ENCODE measurements at places on chromosomes 3 and 15.

DNA sequence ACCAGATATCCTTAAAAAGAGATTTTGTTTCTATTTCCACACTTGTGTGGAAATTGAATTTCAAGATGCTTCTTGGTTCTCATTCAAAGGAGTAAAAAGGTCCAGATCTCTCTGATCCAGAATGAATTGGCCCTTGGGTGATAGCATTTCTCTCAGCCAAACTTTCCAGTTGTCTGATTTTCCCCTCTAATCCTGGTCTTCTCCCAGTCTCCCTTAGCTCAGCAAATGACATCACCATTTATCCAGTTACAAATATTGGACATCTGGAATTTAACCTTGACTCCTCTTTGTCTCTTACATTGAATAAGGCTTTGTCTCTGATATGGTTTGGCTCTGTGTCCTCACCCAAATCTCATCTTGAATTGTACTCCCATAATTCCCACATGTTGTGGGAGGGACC lies 10.2 kb upstream of the FGF7 start:
- no peak for DNase-seq

DNA sequence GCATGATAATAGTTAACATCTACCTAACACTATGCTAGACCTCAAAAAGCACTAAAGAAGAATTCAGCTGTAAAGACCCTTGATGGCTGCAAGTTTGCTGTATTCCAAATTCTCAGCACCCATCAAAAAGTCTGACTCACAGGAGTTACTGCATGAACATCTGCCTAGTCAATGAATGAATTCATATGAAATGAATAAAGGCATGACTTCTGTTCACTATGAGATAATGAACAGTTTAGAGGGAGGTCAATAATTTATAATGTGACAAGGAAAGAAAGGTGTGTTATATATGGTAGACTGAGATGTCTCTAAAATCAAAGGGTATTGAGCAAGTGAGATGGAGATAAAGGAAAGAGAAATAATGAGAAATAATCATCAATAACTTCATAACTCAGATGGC lies 508.2 kb upstream of the TGFBR2 start:
- no peak for DNase-seq

DNA sequence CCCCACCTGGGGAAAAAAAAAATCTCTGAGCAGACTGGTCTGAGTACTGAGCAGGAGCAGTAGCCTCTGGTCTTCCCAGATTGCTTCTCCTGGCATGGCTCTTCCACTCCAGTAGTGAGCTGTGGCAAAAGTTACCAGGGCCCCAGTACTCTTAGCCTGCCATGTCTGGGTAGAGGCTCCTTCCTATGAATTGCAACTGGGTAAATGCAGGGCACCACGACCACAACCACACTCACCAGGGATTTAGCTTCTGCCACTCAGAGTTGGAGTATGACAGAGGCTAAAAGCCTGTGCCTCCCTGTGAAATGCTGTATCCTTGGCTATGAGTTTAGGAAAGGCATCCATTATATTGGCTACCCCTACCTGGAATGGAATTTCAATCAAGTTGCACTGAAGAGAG lies 67.9 kb upstream of the CCDC54 start:
- no peak for DNase-seq

GRCh38 chr3:45106874-45107273 lies 39.3 kb downstream of the CDCP1 start:
- DNase-seq = peak; percentile 57

GRCh38 chr3:143084856-143085731 lies 34.5 kb upstream of the CHST2 start:
- DNase-seq = peak; percentile 88

DNA sequence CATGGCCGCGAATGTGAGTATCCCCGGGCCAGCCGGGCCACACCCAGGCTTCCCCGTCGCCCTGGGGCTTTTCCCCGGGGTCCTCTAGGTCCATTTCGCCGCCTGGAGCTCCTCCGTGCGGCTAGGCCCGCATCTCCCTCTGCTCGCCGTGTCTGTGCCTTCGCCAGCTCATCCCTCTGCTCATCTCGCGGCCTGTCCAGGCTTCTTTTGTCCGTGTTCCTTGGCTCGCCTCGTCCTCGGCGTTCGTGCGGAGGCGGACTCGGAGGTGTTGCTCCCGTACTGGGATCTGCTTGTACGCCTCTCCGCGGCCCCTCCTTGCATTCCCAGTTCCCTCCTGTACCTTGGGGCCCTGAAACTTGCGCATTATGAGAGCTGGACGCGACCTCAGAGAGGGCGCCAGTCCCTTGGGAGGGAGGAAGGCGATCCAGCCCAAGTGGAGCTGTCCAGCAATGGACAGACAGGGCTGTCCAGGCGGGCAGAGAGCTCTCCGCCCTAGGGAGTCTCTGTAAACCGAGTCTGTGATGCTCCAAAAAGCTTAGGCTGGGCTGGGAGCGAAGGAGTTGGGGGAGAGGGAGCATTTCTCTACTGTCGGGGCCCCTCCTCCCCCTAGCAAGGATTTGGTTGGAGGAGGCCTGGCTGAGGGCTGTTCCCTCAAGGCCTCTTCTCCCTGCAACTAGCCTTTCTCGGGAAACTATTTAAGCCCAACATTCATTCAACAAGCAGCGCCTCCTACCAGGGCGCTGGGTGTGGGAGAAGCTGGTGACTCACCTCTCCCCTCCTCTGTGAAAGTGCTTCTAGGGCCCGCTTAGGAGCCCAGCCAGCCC lies 553 bp downstream of the TMEM43 start:
- DNase-seq = peak; percentile 81

DNA sequence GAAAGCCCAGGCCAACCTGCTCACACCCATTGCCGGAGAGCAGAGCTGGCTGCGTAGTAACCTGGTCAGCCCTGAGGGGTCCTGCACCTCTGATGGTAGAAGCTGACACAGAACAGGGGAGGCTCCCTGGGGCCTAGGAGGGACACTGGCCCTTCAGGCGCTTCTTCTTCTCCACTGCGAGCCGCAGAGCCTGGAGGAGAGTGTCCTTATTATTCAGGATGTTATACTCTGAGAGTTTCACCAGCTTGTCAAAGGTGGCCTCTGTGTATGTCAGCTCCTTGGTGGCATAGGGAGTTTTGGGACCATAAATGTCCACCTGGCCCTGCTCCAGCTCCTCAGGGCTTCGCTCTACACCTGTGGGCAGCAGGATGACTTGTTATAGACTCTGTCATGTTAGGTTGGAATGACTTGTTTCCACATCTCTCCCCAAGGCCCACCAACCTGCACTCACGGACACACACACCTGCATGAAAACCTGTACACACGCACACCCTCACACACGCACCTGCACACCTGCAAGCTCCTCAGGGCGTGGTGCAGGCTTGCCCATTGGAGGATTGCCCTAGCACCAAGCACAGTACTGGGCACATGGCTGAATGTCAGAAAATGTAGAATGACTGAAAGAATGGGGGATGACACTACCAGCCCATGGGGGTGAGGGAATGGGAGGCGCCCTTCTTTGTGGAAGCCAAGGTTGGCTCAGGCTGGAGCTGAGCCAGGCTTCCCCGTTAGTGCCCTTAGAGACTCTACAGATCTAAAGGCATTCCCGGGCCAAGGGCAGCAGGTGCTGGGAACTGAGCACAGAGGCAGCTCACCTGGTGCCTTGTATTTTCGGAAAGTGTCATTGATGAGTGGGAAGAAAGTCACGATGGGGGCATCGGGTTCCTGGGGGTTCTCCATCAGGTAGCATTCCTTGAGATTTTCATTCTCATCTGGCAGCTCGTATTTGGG lies 11.5 kb upstream of the EHD4 start:
- DNase-seq = no peak

DNA sequence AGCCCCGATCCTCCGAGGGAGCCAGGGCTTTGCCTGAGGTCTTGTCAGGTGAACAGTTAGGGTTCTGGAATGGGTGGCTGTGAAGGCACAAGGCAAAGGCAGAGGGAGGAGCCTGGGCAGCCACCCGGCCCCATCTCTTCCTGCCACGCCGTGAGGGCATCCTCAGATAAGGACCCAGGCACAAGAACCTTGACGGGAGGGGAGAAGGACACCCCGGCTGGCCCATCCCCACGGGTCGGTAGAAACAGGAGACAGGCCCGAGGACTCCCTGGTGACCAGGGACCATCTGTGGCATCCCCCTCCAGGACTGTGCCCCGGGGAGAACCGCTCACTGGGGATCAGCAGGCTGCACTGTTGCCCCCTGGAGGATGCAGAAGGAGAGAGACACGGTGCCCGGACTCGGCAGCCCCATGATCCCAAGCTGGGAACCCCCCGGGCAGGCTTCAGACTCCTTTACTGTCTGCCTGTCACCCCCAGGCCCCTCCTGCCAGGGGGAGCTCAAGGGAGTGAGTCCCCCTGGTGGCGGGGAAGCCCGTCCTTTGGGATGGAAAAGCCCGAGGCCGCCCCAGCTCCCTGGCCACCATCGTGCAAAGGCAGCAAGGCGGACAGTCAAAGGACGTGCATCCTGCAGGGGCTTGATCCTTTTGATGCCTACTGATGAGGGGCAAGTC lies 12.3 kb upstream of the PCSK6 start:
- no peak for DNase-seq

GRCh38 chr3:58271901-58272501 lies 34.0 kb upstream of the RPP14 start:
- DNase-seq = peak; percentile 78

- DNase-seq = no peak
These were observed 424.0 kb upstream of the NECTIN3 start for GRCh38 chr3:110647586-110647985.

GRCh38 chr3:102238362-102238761 lies 196.5 kb upstream of the ZPLD1 start:
- DNase-seq = no peak

DNA sequence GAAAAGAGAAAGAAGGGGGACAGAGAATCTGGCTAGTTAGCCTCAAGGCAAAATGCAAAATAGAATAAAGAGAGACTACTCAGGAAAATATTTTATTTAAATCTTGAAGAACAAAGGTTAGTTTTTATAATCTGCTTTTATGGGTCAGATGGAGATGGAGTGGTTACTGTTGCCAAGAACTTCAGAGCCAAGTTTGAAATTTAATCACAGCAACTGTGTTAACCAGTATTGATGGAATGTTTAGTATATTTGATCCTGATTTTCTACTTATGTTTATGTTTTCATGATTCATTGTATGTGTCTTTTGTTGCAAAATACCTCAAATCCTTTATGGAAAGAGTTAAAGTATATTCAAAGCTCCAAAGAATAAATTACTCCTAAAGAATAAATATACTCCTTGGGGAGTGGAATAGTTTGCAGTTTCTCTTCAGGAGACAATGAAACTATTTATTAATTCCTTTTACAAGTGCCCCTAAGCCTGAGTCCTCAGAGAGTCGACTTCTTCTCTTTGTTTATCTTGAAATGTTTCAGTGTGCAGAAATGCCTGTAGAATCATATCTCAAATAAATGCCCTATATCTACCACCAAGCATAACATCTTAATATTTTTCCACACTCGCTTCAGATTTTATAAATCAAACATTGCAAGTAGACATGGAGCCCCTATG lies 60.9 kb upstream of the THSD4 start:
- no peak for DNase-seq

GRCh38 chr3:52881871-52882270 lies 15.5 kb downstream of the STIMATE start:
- no peak for DNase-seq

GRCh38 chr3:132622761-132623160 lies 25.7 kb downstream of the ACKR4 start:
- no peak for DNase-seq

- DNase-seq = no peak
These were observed 346.8 kb downstream of the CNTN3 start for GRCh38 chr3:74267588-74268184.

DNA sequence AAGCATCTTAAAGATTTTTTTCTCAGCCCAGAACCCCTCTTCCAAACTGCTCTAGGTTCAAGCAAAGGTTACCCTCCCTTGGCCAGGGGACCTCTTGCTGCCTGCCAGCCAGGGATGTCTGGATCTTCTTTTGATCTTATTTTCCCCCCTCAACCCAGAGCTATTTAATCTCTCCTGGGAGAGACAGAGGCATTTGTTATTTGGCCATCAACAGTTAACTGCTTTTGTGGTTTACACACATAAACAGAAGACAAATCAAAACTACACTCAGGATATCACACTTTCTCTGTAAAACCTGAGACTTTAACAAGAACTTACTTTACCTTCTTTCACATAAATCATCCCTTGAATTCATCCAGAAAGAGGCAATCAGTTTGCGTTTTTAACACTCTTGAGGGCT lies 272.5 kb downstream of the THSD4 start:
- no peak for DNase-seq

- DNase-seq = no peak
These were observed 148.4 kb downstream of the DTWD1 start for GRCh38 chr15:49769225-49769624.

DNA sequence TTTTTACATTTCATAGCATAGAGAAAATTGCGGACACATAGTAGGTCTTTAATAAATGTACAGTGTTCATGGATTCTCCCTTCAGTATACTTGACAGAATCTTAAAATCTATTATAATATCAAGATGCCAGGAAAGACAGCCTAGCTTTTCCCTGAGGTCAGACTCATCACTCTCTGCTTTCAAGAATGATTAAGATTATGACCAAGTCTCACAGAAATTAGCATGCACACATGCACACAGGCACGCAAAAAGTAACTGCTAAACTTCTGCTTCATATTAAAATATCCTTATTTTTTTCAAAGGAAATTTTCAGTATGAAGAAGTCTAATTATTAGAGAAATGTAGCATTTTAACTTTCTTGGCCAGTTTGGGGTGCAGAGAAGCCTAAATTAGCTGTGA lies 493.8 kb upstream of the NECTIN3 start:
- no peak for DNase-seq

DNA sequence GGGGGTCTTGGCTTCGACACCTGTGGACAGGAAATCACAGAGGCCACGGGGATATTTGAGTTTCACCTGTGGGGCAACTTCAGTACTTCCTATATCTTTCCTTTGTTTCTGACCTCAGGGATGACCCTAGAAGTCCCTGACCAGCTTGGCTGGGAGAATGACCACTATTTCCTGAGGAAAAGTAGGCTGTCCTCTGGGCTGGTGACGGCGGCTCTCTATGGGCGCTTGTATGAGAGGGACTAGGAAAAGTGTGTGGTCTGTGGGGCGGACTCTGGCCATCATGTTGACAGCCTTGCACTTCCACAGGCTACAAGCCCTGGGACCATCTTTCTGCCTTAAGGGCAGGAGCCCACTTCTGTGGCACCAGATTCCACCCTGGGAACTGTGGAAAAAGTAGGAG lies 43.7 kb downstream of the BTD start:
- DNase-seq = no peak

DNA sequence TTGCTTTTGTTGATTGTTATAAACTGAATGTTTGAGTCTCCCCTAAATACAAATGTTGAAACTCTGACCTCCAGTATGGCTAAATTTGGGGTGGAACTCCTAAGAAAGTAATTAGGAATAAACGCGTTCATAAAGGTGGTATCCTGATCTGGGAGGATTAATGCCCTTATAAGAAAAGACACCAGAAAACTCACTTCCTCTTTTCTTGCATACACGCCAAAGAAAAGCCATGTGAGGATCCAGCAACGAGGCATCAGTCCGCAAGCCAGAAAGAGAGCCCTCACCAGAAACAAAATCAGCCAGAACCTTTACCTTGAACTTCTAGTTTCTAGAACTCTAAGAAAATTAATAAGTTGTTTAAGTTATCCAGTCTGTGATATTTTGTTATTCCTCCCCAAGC lies 37.4 kb upstream of the AZI2 start:
- DNase-seq = no peak

GRCh38 chr15:45201869-45202268 lies 14.1 kb upstream of the SHF start:
- DNase-seq = no peak

Data from RCC 7860 (cell line).